Activated CD4-positive, alpha-beta T cell treated with anti-CD3 and anti-CD28 coated beads, Interleukin-2, amount 10 ng/mL, durations not matched to agents 24 days and 14 days (primary cell): ENCODE measurements at places on chromosomes 6 and 20.
A peak's percentile ranks its signal among the peaks of the same experiment; 100 is the strongest.

DNA sequence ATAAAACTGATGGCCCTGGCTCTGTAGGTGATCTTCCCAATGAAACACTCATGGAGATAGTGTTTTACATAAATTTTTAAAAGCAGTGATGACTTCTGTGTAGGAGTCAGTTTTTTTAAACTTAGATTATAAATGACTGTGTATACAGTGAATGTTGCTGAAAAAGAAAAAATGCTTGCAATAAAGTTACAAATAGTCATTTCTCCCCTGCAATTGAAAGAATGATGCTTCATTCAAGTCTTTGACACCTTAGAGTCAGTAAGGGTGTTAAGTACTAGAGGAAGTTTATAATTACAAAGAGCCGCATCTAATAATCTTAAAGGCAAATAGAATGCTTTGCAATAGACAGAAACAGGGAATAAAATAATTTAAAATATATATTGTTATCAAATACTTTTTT lies 27.6 kb downstream of the ZNF292 start:
- no peak for DNase-seq

DNA sequence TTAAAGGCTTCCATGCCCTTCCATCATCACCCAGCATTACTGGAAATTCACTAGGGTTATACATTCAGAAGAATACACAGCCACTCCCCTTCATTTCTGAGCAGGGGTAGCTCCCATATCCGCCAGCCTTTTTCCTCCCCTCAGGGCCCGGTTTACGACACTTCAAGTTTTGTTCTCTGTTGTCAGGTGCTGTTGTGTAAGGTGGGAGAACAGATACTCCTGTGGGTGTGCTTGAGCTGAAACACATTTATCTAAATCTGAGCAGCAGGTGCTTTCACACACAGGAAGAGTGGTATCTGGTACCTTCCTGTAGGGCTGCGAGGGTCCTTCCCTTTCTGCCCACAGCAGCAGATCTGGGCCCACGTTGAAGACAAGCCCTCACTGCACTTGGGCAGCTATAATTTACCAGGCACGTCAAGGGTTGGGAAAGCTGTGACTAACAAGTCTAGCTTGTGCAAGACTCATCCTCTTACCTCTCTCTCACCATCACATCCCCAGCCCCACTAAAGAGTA lies 215.8 kb upstream of the RREB1 start:
- DNase-seq, result no peak

DNA sequence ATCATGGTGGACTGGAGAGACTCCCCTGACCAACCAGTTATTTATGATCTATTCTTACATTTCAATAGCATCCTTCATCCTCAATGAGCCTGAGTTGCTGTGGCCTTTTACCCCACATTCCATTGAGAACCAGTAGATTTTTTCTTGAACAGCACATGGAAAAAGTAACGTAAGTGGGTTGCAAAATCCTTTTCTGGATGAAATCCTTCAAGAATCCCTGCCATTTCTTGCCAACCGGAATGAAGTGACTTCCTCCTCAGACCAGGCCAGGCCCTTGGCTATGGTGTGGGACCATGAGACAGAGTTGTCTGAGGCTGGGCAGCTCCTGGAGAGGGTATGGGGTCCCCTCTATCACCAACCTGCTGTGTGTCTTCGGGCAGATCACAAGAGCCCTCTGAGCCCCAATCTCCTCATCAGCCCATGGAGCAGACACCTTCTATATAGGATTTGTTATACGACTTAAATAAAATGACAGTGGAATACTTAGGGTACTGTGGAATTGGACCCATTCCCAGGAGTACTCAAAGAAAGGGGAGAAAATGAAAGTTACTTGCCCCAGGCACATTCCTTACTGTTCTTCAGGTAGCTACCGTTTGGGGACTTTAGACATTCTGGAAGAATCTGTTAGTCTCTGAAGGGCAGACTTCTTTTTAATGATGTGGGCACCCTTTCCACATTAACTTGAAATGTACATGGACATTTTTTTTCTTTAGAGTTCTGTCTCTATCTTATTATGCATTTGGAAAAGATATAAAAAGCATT lies 10.9 kb downstream of the EYA2 start:
- DNase-seq, result no peak

GRCh38 chr20:13333793-13334192 lies 112.7 kb downstream of the ISM1 start:
- DNase-seq, result no peak

DNA sequence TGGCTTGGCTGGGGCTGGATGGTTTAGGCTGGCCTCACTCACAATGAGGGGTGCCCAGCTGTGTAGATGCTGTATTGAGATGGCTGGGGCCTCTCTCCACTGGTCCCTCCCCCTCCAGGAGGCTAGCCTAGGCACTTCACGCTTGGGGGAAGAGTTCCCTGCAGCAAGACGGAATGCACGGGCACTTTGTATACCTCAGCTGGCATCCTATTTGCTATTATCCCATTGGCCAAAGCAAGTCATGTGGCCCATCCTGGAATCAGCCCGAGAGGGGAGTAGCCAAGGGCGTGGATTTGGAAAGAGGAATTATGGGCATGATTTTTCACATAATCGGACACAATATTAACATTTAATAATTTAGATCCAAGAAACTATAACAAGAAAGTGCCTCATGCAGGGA lies 64.3 kb downstream of the ISM1 start:
- DNase-seq, result no peak

DNA sequence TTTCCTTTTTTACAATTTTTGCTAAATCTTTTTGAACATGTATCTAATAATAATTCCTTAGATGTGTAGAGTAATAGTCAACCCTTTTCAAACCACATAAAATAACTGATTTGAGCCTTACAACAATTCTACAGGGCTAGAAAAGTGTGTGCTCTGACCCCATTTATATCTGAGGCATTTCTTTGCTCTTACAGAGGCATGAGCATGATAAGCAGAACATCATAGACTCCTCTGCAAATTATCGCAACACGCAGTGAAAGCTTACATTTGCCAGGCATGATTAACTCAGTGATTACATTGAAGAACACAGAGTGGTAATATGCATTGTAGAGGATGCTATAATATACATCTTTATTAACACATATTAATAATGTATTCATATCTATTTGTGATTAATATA lies 120.4 kb downstream of the SIM1 start:
- DNase-seq, result no peak

DNA sequence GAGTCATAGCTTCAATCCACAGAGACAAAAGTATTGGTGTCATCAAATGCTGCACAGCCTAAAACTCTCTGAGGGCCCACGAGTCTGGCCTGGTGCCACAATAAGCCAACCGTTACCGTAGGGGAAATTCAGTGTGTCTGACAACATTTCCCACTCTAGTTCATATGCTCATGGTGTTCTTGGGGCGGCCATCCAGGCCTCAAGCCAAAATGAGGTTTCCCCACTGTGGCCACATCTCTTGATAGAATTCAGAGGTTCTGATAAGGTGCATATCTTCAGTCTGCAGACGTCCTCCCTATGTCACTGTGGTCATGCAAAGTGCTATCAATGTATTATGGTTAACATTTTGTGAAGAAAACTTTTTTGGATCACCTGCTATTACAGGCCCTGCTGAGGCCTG lies 627.7 kb downstream of the QKI start:
- DNase-seq, result no peak

DNA sequence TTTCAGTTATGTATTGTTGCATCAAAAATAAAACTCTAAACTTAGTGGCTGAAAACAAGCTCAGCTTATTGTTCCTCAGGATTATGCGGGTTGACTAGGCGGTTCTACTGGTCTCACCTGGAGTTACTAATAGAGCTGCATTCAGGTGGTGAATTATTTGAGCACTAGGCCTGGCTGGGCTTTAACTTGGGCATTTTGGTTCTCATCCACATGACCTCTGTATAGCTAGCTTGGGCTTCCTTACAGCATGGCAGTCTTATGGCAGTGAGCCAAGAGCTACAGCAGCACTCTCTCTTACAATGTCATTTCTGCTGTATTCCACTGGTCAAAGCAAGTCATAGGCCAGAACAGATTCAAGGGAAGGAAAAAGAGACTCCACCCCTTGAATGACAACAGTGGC lies 1.6 kb downstream of the PGBD1 start:
- DNase-seq, result no peak

GRCh38 chr6:109345986-109346385 lies 36.3 kb downstream of the CD164 start:
- DNase-seq, result no peak

DNA sequence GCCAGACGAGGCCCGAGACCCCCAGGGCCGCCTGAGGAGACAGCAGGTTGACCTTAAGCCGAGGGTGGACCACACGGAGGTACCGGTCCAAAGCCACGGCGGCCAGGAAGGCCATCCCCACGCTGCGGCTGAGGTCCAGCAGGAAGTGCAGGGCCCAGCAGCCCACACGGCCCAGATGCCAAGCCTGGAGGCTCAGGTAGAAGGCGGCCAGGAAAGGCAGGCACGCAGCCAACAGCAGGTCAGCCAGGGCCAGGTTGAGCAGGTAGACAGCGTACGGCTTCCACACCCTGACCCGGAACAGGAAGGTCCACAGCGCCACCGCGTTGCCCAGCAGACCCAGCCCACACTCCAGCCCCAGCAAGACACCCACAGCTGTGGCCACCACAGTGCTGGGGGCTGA lies 366 bp downstream of the GPR31 start:
- DNase-seq, result no peak

DNA sequence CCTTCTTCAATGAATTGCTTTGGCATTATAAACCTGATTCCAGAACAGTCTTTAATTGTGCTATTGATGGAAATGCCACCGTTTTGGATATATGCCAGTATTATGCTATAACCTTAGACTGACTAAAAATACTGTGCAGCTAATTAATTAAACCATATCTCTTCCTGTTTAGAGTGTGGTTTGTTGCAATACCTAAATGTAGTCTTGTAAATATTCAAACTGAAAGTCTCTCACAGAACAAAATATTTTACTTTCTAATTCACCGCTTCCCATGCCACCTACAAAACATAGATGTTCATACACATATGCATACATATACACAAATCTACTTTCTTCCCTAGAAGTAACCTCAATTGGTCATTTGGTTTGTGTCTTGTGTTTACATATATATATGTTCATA lies 126.6 kb downstream of the SIM1 start:
- no peak for DNase-seq

DNA sequence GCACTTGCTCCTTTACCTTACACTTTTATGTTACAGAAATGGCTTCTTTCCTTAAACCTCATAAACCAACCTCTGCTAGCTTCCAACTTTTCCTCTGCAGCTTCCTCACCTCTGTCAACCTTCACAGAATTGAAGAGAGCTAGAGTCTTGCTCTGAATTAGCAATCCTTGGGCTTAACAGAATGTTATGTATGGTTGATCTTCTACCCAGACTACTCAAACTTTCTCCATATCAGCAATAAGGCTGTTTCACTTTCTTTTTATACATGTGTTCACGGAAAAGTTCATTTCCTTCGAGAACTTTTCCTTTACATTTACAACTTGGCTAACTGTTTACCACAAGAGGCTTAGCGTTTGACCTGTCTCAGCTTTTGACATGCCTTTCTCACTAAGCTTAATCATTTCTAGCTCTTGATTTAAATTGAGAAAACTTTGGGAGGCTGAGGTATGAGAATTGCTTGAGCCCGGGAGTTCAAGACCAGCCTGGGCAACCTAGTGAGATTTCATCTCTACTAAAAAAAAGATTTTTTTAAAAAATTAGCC lies 207.3 kb downstream of the BMP7 start:
- no peak for DNase-seq

- peak; percentile 93 for DNase-seq
Observed at GRCh38 chr6:5260111-5260620, 584 bp downstream of the LYRM4 start.

GRCh38 chr20:23366384-23366783 lies 4.4 kb downstream of the GZF1 start:
- no peak for DNase-seq

GRCh38 chr6:121124600-121124999 lies 209.7 kb downstream of the TBC1D32 start:
- no peak for DNase-seq

GRCh38 chr6:33407132-33407718 lies 3.6 kb upstream of the PHF1 start:
- DNase-seq, result no peak

- DNase-seq, result no peak
Observed at GRCh38 chr6:62150048-62150663, 135.9 kb downstream of the KHDRBS2 start.

- DNase-seq, result no peak
Observed at GRCh38 chr20:6707321-6707831, 60.1 kb upstream of the BMP2 start.

- peak; percentile 83 for DNase-seq
Observed at GRCh38 chr6:33589731-33590530, 9.9 kb upstream of the BAK1 start.

GRCh38 chr6:90500458-90500857 lies 86.4 kb downstream of the MAP3K7 start:
- no peak for DNase-seq

- DNase-seq, result no peak
Observed at GRCh38 chr6:4948781-4949450, 54.9 kb downstream of the RPP40 start.

DNA sequence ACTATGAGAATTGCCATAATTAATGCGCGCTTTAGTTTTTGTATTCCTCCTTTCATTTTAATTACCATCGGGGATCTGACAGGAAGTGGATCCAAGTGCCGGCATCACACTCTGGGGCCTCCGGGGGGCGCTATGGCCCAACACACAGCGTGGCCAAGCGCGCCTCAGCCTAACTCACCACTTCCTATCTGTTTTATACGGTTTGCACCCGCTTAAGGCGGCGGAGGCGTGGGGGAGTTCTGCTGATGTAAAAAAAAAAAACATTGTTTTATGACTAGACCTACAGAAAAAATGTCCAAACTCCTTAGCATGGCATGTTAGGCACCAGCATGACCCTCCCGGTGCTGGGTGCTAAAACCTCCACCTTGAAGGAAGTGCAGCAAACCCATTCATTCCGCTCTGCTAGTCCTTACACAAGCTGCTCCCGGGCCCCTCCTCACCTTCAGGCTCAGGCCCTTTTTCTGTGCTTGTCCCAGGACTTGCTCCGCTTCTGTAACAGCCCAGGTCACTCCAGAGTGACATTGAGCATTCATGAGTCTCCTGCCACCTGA lies 4.5 kb upstream of the EBF4 start:
- DNase-seq, result peak; percentile 95

DNA sequence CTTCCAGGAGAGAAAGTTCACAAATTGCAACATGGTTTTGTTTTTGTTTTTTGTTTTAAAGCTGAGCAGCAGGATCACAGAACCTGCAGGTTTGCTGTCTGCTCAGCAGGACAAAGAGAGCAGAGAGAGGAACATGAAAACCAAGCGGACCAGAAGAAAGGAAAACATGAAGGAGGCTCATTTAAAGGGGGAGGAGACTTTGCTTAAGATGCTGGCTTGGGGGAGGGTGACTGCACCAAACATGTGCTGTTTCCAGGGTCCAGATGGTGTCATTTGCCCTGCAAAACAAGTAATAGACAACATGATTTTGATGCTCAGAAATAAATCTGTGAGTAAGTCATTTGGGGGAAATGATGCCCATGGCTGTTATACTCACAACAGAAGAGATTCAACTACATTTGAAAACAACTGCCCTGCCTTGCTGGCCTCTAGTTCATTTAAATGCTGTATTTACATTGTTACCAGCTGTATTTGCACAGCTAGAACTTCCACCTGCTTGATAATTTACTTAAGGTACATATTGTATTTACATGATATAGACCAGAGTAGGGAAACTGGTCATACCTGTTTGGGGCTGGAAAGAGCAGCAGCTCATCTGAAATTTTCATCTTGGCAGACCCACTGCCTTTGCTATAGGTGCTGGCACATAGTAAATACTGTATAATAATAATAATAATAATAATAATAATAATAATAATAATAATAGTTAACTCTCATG lies 32.2 kb upstream of the CHD6 start:
- DNase-seq, result no peak
